ENCODE measurements at places on chromosomes 1 and 21.

DNA sequence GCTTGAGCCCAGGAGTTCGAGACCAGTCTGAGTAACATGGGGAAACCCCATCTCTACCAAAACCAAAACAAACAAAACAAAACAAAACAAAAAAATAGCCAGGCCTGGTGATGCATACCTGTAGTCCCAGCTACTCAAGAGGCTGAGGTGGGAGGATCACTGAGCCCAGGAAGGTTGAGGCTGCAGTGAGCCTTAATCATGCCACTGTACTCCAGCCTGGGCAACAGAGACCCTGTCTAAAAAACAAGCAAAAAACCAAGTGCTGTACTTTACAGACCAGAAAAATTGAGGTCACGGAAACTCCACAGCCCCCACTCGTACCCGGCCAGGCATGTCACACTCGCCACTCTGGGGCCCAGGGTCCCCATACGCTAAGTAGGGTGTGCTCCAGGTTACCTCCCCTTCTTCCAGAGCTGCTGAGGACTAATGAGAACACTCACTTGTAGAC is 22.9 kb downstream of the ATP2B4 start:
- no peak for DNase-seq

GRCh38 chr1:115764541-115764940 is 4.0 kb downstream of the CASQ2 start:
- no peak for DNase-seq

DNA sequence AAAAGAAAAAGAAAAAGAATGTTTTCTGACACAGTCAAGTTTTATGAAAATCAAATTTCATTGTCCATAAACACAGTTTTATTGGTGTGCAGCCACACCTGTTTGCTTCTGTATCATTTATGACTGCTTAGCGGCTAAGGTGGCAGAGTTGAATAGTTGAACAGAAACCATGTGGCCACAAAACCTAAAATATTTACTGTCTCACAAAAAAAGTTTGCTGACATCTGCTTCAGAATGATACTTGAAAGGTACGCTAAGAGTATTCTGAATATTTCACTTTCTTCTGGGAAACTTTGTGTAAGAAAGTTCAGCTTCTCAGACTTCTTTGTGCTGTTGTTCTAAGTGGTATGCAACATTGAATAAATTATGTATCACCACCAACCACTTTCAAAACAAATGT is 6.2 kb downstream of the KCNK1 start:
- no peak for DNase-seq

DNA sequence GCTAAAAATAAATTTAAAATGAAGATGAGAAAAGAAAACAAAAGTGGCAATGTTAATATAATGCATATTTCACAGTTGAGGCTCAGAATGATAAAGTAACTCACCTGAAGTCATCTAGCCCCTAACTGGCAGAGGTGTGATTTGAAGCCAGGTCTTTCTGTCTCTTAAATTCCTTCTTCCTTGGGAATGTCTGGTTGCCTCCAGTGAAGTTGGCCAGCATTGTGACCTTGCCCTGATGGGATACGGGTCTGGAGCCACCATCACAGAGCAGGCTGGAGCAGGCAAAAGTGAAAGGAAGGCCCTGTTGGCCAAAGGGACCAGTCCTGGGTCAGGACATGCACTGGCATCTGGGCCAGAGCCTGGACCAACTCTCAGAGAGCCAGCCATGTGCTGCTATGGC is 111.7 kb downstream of the EPHB2 start:
- no peak for DNase-seq

DNA sequence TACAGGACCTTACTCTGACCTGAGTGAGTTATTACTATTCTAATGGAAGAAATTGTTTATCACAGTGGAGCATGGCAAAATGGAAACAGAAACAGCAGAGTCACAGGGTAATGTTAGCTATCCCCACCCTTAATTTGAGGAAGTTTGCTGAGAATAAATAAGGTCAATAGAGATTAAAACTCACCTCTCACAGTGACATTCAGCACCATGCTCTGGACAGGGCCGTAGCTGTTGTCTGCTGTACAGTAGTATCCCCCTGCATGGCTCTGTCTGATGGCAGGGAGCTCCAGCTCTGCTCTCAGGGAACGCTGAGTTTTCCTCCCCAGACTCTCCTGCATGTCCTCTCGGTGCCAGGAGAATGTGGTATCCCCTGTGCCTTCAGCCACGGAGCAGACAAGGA is 11.9 kb downstream of the FCRL4 start:
- no peak for DNase-seq

DNA sequence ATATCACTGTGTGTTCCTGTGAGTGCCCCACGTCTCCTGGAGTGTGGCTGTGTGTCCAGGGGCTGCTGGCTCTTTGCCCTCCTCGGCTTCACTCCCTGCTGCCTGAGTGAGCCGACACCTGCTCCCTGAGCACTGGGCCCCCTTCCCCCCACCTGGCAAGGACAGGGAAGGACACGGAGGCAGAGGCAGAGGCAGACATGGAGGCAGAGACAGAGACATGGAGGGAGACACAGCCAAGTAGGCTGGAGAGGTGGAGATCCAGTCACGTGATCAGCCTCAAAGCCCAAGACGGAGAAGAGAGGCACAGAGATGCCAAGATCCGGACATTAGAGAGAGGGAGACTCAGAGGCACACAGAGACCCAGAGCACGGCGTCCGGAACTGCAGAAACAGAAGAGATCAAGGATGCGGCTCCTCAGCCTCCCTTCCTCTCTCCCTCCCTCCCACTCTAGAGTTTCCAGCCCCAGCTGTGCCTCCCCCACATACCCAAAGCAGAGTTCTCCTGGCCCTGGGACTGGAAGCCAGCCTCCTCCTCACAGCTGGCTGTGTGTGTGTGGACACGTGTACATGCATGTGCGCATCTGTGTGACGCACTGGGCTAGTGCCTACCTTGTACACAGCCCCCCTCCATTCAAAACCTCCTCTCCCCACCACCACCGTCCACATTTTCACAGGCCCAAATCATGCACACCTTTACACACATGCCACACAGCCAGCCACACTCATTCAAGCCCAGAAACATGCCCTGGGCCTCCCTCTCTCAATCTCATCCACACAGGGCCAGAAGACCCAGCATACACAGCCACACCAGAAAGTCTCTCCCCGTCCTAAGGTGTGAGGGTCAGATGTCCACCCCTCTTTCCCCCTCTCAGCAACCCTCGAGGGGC is 39.1 kb upstream of the WASF2 start:
- no peak for DNase-seq

DNA sequence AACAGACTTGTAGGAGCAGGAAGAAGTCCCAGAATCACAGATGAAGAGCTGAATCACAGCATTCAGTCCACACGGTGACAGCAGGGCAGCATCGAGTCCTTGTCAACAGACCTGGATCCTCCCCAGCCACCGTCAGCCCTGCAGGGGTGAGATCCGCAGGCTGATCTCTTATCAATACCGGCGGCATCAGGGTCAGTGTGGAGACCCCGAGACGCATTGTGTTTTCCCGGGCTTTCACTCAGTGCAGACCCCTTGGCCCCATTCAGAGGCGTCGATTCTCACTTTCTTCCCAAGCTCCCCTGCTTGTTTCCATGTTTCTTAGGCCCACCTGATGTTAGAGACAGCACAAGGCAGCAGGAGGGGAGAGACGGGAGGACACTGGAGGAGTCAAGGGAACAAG is 609.6 kb downstream of the PTPRU start:
- DNase-seq = no peak

GRCh38 chr21:45292399-45293219 is 4.9 kb upstream of the POFUT2 start:
- DNase-seq = peak; percentile 52

DNA sequence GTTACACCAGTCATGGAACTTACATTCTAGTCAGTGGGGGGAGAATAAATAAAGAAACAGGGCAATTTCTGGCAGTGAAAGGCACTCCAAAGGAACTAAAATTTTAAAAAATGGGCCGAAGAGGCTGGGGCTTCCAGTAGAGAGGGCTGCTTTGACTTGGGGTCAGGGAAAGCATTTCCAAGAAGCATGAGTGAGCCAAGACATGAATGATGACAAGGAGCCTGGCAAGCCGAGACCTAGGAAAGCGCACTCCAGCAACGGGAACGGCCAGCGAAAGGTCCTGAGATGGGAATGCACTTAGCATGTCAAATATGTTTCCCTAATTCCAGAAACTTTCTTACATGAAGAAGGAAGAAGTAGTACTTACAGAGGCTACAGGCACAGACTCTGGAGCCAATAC is 95.4 kb upstream of the NGF start:
- no peak for DNase-seq

DNA sequence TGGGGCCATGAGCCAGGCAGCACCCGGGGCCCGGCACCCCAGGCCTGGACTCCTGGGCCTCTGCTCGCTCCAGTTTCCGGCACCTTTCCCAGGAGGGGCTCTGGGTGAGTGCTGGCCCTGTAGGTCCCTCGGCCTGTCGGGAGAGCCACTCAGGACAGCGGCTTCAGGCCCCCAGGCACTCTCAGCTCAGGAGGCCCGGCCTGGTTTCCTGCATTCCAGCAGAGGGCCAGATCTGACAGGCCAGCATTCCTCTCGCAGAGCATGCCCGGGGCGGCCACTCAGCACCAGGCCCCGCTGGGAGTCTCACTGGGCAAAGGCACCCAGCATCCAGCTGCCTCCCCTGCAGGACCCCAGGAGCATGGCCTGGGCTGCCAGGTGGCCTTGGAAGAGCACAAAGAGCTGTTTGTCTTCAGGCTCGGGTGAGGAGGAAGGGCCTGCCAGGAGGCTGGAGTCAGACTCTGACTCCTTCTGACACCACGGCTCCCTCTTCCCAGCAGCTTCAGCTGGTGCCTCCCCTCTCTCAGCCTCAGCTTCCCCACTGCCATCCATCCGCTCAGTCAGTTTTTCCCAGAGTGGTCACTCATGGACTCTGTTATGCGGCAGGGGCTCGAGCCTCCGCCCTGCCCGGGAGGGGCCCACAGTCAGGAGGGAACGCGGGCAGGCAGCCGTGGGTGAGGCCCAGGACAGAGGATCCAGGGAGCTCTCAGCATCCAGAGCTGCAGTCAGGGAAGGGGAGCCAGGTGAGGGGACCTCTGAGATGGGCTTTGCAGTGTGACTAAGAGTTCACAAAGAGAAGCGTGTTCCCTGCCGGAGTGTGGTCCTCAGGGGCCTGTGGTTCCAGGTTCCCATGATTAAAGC is 51.7 kb downstream of the WNT9A start:
- no peak for DNase-seq

- DNase-seq = no peak
Observed at GRCh38 chr1:167229719-167230385, 9.2 kb downstream of the POU2F1 start.

DNA sequence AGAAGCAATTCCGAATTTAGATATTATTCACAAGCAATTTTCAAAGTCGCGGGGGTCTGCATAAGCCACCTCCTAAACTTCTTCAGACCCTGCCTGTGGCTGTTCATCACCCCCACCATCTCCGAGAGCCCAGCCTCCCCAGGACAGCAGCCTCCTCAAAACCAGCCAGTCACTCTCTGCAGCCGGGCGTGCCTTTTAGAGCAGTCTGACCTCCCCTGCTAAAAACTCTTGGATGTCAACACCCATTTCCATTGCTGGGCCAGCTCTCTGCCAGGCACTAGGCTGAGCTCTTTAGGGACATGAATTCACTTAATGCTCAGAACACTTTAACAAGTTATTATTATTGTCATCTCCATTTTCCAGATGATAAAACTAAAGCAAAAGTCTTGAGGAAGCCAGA is 11.7 kb downstream of the ADPRS start:
- no peak for DNase-seq

Data from stimulated activated CD8-positive, alpha-beta memory T cell treated with anti-CD3 and anti-CD28 coated beads, Interleukin-12 subunit alpha, Interleukin-12 subunit beta, amount 100 ng/mL, for 1 hour (primary cell).